Activated CD8-positive, alpha-beta memory T cell treated with anti-CD3 and anti-CD28 coated beads for 1 hour (primary cell): ENCODE measurements at places on chromosomes 1 and 21.

GRCh38 chr1:230085178-230085515, 18.1 kb downstream of the GALNT2 start:
- no peak for DNase-seq

GRCh38 chr1:224521904-224522734, 87.5 kb upstream of the WDR26 start:
- DNase-seq, result no peak

DNA sequence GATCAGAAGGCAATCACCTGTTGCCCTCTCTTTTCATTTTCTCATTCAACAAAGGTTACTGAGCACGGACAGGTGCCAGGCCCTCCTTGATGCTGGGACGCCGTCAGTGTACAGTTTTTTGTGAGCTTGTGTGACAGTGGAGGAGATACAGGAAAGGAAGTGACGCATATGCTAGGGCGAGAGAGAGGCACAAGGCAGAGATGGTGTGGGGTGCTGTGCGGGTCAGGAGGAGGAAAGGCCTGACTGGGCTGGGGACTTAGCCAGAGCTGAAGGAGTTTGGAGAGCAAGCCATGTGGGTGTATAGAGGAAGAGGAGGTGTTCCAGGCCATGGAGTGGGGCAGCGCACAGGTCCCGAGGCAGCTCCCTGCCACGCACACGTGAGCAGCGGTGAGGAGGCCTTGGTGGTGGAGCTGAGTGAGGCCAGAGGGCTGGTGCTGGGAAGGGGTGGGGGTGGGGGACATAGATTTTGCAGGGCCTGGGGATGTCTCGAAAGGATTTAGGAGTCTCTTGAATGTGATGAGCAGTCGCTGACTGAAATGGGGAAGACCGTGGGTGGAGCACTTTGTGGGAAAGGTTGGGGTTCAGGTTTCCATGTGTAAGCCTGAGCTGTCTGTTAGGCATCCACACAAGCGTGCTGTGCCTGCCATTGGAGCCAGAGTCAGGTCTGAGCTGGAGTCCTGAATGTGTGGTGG, 46.0 kb downstream of the TRAPPC10 start:
- DNase-seq, result no peak

GRCh38 chr21:38170283-38170682, 86.5 kb upstream of the KCNJ15 start:
- no peak for DNase-seq

- no peak for DNase-seq
Measured at GRCh38 chr1:203968761-203969160, 104.2 kb upstream of the SOX13 start.

GRCh38 chr1:201537891-201538611, 876 bp upstream of the NAV1 start:
- no peak for DNase-seq

DNA sequence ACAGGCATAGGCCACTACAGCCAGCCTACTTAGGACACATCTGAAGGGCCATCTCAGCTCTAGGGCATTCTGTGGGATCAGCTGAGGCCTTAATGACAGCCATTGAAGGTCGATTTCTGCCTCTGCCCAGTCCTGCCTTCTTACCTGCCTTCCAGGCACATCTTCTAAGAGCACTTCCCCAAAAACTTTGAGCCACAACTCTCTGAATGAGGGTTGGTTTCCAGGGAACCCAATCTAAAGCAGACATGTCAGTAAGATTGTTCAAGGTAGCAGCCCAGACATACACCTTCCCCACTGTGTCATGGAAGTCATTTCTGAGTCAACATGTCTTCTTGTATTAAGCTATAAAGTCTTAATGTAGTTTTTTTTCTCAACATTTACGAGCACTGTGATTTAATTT, 18.2 kb upstream of the SSBP3 start:
- no peak for DNase-seq

GRCh38 chr1:7752512-7753417, 18.3 kb upstream of the VAMP3 start:
- DNase-seq, result peak; percentile 22

DNA sequence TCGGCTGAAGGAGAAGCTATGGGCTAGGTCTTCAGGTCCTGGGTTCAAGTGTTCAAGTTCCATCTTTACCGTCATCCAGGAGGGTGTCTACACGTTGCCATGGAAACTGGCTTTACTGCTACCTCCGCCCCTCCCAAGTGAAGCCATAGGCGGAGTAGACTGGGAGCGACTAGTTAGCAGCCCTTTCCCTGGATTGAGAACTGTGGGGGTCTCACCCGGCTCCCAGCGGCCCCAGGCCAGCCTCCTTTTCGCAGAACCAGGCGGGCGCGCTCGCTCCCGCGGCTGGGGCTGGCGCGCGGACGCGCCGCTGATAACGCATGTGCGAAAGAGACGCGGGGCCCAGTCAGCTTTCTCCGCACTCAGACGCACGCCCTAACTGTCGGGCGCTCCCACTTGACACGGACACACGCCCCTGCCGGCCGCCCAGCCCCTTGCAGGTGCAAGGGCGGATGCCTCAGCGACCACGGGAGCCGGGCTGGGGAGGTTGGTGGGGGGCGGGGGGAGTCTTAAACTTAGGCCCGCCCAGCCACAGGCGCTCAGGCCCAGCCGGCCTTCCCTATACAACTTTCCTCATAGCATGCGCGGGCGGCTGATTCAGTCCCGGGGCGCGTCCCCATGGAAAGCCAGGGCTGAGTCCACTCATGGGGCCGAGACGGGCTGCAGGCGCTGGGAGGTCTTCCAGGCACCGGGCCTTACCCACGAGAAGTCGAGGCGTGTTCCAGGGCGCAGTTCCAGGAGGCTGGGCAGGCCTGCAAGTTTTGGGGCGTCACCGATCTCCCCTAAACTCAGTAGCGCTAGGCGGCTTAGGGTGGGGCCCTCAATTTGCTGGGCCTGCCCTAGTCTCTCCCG, 7.4 kb downstream of the EFNA4 start:
- DNase-seq, result peak; percentile 61

- DNase-seq, result no peak
Measured at GRCh38 chr1:52600533-52601179, 1.5 kb upstream of the GPX7 start.

DNA sequence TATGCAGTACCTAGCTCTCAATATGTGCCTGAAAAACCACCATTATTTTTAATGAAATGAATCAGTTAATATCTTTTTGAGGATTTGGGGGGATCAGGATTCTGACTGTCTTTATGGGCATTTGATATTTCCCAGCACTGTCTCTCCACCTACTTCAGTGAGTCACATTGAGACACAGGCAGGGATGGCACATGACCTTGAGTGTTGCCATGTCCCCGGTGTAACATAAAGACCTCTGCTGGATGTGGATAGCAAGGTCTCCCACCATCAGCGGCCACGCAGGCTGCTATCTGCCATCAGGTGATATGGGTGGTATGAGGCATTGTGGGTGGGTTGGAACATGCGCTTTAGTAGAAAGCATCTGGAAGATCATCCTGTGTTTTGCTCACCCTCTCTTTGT, 103.2 kb downstream of the RGL1 start:
- no peak for DNase-seq

DNA sequence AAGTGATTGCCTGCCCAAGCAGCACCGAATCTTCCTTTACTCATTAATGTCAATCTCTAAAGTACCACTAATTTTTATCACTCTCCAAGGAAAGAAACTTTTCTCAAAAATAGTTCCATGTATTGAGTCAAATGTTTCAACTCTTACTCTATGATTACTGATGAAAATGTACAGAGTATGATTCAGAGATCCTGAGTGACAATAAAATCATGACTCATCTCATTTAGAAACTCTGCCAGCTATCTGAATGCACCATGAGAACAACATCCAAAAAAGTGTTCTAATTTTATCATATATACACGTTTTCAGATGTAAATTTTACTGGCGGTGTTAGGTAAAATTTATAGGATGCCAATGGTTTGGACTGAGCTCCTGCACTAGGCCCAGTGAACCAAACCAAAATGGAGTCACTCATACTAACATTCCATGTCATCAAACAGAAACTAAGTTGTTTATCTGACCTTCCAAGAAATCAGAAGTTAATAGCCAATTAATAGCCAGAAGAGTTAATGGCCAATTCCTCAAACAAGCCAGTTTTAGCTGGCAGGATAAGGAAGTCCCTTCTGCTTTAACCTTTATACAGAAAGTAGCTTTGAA, 22.6 kb downstream of the PLPPR5 start:
- no peak for DNase-seq

- no peak for DNase-seq
Measured at GRCh38 chr21:32140151-32140550, 138.7 kb downstream of the MIS18A start.
